ENCODE measurements at places on chromosomes 11 and 22.

DNA sequence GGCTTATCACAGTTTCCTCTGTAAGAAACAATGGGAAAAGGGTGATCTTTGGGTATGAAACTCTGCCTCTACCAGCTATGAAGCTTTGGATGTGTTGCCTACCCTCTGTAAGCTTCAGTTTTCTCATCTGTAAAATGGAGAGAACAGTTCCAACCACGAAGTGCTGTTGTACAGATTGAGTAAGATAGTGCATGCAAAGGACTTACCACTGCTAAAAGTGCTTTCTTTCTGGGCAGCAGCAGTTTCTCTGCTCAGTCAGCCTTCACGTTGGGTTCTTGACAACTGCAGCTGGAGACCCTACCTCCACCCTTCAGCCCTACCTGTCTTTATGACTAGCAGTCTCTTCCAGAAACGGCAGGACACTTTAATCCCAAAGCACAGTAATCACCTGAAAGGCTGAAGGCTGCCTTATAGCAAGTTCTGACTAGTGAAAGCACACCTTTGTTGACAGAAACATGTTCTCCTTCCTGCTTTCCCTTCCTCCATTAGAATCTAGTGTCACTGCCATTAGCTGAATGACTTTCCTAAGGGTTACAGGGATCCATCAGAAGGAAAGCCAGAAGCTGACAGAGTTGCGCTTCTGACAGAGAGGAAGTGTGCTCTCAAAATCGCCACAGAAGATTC lies 91.4 kb downstream of the RPL27A start:
- DNase-seq, result no peak

- no peak for DNase-seq
Measured at GRCh38 chr11:64165481-64165841, 452 bp downstream of the MACROD1 start.

DNA sequence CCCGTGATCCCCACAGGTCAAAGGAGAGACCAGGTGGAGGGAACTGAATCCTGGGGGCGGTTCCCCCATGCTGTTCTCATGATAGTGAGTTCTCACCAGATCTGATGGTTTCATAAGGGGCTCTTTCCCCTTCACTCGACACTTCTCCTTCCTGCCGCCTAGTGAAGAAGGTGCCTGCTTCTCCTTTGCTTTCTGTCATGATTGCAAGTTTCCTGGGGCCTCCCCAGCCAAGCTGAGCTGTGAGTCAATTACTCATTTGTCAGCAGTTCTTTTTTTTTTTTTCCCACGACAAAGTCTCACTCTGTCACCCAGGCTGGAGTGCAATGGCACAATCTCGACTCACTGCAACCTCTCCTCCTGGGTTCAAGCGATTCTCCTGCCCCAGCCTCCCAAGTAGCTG lies 1530.4 kb downstream of the BRD1 start:
- no peak for DNase-seq

- DNase-seq, result no peak
Measured at GRCh38 chr11:72673943-72674828, at the start of gene PDE2A. TSS of gene PDE2A (minus strand) at chr11:72674422. CDS start at chr11:72674207, 215 bp downstream.

DNA sequence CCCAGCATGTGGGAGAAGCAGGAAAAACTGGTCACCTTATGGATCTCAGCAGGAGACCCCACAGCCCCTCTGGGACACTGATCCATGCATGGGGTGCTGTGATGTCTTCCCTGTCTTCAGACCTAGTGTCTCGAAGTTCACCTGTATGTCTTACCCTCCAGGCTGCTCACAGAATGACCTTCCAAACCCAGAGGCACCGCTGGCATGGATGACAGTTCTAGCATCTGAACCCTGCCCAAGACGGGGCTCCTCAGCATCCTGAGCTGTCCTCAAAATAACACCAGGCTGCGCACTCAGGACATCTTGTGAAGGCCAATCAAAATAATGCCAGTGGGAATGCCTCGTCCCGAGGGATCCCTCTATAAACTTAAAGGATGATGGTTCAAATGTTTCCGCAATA lies 824.9 kb downstream of the TBC1D22A start:
- DNase-seq, result no peak

DNA sequence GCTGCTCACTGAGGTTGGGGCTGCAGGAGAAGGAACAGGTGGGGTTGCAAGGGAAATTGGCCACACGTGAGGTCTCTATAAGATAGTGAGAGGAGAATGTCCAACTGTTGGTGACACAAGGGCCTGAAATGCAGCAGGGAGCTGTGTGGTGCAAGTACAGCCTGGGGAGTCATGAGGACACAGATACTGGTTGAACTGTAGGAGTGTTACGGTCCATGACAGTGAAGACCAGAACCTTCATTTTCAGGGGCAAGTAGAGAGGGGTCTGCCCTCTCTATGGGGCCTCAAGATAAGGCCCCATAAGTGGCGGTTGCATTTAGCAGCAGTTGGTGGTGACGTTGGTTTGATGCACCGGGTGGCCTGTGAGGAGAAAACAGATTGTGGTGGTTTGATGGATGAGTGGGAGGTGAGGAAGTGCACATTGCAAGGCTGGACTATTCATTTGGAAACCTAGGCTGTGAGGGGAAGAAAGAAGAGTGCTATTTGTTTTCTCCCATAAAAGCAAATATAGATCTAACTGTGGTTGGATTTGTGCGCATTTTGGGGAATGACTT lies 39.4 kb downstream of the MICAL2 start:
- DNase-seq, result no peak

GRCh38 chr11:67486481-67487195 lies 3.8 kb downstream of the AIP start:
- DNase-seq, result no peak

- no peak for DNase-seq
Measured at GRCh38 chr11:134956450-134957210, 544.6 kb upstream of the B3GAT1 start.

DNA sequence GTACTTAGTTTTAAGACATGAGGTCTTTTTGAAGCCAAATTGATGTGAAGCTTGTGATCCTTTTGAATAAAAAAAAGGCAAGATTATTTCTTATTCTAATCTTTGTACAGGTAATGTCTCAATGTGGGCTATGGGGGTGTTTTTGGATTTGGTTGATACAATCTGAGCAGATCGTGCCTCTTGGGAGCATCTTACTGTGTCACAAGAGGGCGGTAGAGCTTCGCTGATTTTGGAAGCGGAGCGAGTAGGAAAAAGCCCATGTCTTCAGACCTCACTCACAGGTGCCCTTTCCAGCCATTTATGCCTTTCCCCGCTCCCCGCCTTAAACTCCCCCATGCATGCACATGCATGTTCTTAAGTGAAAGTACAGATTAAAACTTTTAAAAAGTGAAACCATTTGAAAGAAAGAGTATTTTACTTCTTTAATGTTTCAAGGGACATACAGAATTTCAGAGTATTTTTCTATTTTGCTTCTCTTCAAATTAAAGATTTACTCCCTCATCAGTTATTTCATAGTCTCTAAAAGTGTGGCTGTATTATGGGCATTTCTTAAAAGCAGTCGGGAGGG lies 18.8 kb downstream of the DDX25 start:
- peak; percentile 77 for DNase-seq

- no peak for DNase-seq
Measured at GRCh38 chr11:45444796-45445195, 158.7 kb upstream of the SYT13 start.

- no peak for DNase-seq
Measured at GRCh38 chr11:61948505-61948904, 1.6 kb upstream of the BEST1 start.

DNA sequence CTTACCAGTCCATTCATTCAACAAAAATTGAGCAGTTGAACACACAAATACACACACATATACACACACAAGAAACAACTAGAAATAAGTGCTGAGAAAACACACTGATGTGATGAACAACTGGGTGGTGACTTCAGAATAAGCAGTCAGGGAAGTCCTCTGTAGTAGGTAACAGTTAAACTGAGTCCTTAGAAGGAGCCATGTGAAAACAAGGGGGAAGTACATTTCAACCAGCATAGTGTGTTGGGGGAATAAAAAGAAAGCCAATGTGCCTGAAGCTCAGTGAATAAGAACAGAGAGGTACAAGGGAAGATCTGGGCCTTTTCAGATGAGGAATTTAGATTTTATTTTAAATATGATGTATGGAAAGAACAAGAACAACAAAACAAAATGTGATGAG lies 6.8 kb upstream of the TMEM123 start:
- no peak for DNase-seq

GRCh38 chr11:124535552-124536232 lies 7.8 kb downstream of the OR8B12 start:
- no peak for DNase-seq

DNA sequence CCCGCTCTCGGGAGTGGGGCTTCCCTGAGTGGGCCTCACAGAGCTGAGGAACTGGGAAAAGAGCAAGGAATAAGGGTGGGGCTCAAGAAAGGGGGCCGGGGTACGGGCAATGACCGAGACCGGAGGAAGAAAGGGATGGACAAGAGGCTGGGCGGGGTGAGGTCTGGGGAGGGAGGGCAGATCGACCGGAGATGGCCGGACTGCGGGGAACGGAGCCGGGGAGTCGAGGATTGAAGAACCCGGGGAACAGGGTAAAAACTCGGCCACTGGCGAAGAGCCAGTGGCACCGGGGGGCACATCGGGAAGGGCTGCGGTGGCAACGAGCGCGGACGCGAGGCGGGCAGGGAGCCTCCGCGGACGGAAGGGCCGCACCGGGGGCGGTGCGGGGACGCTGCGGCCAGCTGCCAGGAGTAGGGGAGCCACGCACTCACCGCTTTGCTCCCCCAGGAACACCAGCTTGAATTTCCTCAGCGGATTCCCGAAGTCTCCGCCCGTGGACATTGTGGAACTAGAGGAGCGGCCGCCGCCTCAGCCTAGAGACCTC lies 667 bp downstream of the RAB6A start:
- DNase-seq, result no peak

DNA sequence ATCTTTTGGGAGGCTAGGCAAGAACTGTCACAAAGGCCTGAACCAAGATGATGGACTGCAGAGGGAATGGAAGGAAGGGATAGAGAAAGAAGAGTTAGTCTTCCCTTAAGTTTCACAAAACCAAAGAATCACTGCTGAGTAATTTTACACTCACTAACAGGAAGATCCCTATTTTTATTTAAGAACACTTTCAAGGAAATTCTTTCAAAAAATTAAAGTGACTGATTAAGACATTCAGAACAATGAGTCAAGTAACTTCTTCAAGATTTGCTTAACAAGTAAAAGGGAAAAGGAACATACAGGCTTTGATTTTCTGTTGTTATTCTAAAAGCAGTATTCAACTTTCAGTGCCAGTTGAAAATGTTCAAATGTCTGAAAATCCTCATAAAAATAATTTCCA lies 3.1 kb downstream of the PITPNB start:
- no peak for DNase-seq

DNA sequence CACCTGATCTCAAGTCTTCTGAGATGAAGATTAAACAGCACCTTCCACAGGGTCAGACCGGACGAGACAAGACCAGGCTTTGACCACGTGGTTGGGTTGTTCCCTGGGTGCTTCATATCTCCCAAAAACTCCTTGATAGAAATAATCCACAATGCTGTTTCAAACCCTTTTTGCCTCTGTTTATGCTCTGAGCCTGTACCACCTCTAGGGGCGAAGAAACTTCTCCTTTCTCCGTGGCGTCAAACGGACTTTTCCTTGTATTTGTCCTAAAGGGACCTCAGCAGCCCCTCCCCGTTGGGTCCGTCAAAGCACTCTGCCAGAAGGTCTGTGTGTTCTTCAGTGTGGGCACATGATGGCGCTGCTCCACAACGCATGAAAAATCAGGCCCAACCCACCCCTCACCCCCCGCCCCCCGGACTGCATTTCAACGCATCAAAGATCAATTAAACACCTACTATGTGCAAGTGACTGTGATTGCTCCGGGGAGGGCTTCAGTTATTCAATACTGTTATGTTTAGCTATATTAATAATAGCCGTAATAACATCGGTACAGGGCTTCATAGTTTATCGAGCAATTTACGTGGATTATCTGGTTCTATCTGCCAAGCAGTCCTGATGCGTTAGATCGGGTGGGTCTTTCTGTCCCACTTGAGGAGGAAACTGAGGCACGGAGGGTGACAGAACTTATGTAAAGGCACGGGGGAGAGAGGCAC lies 17.3 kb upstream of the EIF3D start:
- DNase-seq, result peak; percentile 48

DNA sequence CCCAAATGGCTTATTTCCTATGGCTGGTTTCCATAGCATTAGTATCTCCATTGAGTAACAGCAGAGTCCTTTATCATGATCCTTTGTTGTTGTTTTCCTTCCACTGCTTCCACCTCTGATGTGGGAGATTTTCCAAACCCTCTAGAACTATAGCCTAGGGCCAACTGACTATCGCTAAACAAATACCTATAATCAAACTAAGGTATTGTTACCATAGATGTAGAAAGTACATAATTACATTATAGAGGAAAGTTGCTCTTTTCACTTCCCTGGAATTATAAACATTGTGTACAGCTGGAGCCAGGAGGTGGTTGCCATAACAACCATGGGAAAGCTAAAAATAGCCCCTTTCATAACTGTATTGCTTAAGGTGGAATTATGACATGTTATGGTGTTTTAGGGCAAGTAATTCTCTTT lies 47.0 kb upstream of the ALKBH3 start:
- peak; percentile 33 for DNase-seq

DNA sequence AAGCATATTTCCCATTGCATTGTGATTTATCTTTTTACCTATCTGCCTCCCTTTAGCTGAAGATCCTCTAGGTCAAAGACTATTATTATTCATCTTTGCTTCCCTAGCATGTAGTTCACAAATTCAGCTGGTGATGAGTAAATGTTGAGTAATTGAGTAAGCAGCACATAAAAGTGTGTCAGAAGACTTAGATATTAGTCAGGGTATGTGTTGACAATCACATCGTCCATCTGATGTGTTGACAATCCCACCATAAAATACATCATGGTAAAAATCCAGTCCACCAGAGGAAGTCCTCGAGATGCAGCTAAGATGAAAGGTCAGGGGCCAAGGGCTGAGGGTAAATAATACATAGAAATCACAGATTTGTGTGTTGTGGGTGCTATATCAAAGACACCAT lies 22.9 kb upstream of the ABTB2 start:
- DNase-seq, result peak; percentile 31

- peak; percentile 80 for DNase-seq
Measured at GRCh38 chr11:69131644-69132300, 24.0 kb upstream of the SMIM38 start.

DNA sequence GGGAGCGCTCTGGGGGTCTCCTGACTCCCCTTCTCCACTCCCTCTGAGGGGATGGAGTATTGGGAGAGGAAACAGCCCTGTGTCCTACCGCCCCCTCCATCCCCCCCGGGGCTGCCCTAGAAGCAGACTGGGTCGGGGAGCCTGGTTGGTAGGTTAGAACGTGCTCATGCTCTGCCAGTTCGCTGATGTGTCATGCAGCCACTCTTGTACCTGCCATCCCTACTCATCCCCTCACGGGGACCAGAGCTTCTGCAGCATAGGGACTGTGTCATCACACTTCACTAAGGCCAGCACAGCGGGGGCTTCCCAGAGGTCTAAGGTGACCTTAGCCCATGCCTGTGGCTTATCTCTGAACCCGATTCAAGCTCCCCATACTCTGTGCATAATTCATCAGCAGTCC lies 4.7 kb downstream of the KCNJ1 start:
- no peak for DNase-seq

GRCh38 chr11:98155696-98156095 lies 865.1 kb upstream of the CNTN5 start:
- DNase-seq, result no peak

- no peak for DNase-seq
Measured at GRCh38 chr22:22094921-22095320, 112.3 kb upstream of the TOP3B start.

Data from HepG2 (cell line).